HS-5 (cell line): ENCODE measurements at places on chromosomes 12 and 14.

- no peak for DNase-seq
Measured at GRCh38 chr14:104705340-104706047, 16.1 kb downstream of the INF2 start.

DNA sequence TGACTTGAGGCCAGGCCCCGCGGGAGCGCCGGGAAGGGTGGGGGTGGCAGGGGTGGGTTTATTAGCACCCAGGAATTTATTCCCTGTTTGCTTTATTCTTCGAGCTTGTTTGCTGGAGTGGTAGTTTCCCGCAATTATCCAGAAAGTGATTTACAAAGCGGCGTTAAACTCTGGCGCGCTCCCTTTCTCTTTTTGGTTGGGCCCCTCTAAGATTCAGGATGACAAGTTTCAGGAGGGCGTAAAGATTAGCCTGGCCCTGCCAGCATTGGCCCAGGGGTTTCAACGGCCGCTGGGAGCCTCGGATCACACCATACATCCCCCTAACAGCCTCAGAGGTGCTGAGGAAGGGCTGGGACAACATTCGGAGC, 444 bp upstream of the NKX2-8 start:
- DNase-seq: no peak

- no peak for DNase-seq
Measured at GRCh38 chr12:117141097-117141898, 42.1 kb upstream of the TESC start.

DNA sequence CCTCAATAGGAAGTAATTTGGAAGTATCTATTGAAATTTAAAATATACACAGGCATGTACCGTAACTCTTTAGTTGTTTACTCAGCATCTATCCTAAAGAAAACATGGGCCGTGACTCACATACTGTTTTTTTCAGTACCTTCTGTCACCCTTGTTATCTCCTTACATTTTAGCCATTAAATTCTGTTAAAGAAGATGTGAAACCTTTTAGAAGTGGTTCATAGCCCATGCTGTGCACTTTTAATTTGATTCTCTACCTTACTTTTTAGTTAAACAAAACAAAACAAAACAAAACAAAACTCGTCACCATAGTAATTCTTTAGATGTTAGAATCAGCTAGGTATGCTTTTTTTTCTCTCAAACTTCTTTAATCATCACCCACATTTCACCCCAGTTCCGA, 494.4 kb upstream of the RGS6 start:
- no peak for DNase-seq

DNA sequence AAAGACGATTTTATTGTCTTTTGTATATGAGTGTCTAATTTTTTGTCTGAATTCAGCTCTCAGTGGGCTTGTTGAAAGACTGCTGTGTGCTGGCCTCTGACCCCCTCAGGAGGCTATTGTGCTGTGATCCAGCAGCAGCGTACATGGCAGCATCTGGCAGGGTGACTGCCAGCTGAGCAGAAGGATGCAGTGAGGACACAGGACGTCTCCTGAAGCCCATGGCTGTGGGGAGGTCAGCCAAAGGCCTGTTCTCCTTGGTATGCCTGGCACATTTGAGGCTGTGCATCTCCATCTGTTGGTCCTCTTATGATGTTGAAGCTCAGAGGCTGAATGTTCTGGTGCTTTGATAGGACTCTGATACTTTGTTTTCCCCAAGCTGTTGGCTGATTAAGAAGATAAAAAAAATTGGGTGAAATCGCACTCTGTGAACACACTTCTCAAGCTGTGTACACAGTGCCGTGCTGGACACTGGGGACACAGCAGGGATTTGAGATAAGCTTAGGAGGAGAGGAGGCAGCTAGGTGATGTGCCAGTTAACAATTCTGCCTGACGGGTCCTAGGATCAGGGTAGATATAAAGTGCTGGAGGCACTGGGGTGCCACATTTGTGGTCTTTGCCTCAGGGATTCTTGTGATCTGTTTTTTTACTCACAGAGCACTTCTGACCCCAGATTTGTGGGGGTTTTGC, 37.5 kb downstream of the EID3 start:
- no peak for DNase-seq

DNA sequence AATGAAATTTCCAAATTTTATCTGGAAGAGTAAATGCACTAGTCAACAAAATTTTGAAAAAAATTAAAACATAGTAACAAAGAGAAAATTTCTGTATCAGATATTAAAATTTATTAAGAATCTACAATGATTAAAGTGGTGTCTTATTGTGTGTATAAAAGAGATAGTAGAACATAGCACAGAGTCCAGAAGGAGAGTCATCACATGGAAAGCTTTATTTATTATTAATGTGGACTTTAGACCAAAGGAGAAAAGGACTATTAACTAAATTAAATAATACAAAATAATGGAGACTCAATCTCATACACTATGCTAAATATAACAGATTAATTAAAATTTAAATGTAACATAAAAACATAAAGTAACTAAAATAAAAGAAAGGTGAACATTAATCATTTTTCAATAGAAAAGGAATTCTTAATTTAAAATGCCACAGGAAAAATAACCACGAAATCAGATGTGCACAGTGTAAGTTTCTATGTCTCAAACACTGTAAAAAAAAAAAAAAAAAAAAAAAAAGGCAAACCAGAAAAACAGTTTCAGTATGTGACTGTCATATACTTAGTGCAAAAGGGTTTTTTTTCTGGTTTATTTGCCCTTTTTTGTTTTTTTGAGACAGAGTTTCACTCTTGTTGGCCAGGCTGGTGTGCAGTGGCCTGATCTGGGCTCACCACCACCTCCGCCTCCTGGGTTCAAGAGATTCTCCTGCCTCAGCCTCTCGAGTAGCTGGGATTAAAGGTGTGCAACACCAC, 95.4 kb downstream of the MYF5 start:
- no peak for DNase-seq

DNA sequence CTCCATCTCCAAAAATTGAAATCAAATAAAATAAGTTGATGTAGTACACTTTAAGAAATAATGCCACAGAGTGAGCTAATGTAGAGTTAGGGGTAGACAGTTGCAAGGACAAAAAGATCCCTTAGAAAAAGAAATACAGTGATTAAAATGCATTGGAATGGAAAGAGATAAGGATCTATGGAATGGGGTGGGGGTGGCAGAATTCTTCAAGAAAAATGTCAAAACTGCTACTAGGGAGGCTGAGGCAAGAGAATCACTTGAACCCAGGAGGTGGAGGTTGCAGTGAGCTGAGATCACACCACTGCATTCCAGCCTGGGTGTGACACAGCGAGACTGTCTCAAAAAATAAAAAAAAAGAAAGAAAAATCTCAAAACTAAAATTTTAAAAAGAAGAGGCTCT, 6.5 kb downstream of the OLR1 start:
- DNase-seq: no peak

DNA sequence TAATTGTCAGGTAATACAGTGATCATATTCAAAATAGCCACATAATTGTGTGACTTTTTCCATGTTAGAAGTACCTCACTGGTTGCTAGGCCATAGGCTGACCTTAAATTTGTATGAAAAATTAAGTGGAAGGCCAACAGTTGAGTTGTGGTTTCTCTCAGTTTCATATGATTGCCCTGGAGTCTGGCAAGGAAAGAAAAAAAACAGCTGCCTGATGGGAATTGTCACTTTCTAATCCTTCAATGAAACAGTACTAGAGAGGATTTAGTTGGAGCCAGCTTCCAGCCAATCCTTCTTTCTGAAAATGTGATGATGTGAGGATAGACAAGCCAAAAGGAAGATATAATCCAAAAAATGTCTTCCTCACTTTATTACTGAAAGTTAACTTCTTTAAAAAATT, 113.6 kb downstream of the ALX1 start:
- no peak for DNase-seq

GRCh38 chr14:72830786-72831594, 62.9 kb downstream of the DPF3 start:
- no peak for DNase-seq

- DNase-seq: no peak
Measured at GRCh38 chr14:22657861-22658260, 13.7 kb upstream of the OR6J1 start.

DNA sequence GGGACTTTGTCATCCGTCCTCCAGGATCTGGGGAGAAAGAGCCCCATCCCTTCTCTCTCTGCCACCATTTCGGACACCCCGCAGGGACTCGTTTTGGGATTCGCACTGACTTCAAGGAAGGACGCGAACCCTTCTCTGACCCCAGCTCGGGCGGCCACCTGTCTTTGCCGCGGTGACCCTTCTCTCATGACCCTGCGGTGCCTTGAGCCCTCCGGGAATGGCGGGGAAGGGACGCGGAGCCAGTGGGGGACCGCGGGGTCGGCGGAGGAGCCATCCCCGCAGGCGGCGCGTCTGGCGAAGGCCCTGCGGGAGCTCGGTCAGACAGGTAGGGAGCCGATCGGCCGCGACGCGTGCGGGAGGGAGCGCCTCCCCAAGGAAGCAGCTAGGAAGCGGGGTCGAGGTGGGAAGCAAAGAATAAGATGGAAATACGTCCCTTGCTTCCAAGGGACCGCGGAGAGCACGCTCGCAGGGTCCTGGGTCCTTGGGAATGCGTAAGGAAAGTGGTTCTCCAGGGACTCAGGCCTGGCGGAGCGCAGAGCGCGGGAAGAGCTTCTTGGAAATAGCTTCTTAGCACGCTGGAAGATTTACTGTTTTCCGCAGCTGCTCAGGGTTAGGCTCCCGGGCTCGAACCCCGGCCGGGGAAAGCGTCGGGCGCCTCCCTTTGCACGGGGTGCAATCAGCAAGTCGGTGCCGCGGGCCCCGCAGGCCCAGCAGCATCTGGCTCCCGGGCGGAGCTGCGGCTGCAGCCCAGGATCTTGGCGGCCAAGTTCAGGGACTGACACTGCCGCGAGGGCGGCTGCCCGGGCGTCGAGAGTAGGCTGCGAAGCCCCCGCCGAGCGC, 457 bp downstream of the SOCS2 start:
- DNase-seq: no peak

GRCh38 chr12:62640910-62641448, 174.4 kb downstream of the MON2 start:
- DNase-seq: no peak

- no peak for DNase-seq
Measured at GRCh38 chr12:115451151-115451779, 767.3 kb upstream of the TBX3 start.

- DNase-seq: no peak
Measured at GRCh38 chr12:1670358-1671268, 20.3 kb upstream of the ADIPOR2 start.

GRCh38 chr12:43863770-43864366, 28.0 kb downstream of the TMEM117 start:
- DNase-seq: no peak

DNA sequence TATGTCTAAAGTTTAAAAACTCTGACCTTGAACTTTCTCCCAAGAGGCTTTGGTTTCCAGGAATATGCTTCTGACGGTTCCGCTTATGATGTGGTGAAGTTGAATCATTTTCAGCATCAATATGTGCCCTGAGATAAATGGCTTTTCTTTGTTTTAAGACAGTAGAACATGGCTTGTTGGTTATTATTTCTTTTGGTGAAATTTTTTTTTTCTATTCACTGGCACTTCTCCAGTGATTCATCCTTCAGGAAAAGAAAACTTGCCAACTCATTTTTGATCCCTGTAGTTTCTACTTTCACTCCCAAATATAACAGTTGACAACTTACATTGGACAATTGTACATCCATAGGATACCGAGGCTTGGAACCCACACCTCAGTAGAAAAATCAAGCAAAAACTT, 1301.2 kb upstream of the FLRT2 start:
- no peak for DNase-seq

GRCh38 chr12:62282057-62282774, 22.0 kb downstream of the USP15 start:
- no peak for DNase-seq

- DNase-seq: no peak
Measured at GRCh38 chr12:700016-700415, 36.8 kb upstream of the NINJ2 start.

DNA sequence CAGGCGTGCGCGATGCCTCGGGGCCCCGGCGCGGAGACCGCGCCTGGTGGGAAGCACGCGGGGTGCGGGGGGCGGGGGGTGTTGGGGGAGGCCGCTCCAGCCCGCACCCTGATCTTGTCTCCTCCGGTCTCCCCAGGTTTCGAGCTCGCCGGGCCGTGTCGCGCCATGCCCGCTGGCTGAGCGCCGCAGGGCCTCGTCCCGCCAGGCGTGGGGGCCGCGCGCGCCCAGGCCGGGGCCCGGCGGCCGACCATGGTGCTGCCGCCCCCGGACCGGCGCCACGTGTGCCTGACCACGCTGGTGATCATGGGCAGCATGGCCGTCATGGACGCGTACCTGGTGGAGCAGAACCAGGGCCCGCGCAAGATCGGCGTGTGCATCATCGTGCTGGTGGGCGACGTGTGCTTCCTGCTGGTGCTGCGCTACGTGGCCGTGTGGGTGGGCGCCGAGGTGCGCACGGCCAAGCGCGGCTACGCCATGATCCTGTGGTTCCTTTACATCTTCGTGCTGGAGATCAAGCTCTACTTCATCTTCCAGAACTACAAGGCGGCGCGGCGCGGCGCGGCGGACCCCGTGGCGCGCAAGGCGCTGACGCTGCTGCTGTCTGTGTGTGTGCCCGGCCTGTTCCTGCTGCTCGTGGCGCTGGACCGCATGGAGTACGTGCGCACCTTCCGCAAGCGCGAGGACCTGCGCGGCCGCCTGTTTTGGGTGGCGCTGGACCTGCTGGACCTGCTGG, 2.4 kb downstream of the TMEM121 start:
- DNase-seq: no peak

- DNase-seq: no peak
Measured at GRCh38 chr14:84090837-84091236, 1439.1 kb upstream of the FLRT2 start.

- DNase-seq: no peak
Measured at GRCh38 chr12:26701604-26702215, 131.3 kb downstream of the ITPR2 start.

GRCh38 chr14:96805956-96806355, 8.8 kb downstream of the VRK1 start:
- no peak for DNase-seq

- DNase-seq: no peak
Measured at GRCh38 chr12:95435355-95435754, 38.6 kb upstream of the METAP2 start.

- DNase-seq: no peak
Measured at GRCh38 chr12:39752482-39753137, 133.0 kb upstream of the ABCD2 start.

DNA sequence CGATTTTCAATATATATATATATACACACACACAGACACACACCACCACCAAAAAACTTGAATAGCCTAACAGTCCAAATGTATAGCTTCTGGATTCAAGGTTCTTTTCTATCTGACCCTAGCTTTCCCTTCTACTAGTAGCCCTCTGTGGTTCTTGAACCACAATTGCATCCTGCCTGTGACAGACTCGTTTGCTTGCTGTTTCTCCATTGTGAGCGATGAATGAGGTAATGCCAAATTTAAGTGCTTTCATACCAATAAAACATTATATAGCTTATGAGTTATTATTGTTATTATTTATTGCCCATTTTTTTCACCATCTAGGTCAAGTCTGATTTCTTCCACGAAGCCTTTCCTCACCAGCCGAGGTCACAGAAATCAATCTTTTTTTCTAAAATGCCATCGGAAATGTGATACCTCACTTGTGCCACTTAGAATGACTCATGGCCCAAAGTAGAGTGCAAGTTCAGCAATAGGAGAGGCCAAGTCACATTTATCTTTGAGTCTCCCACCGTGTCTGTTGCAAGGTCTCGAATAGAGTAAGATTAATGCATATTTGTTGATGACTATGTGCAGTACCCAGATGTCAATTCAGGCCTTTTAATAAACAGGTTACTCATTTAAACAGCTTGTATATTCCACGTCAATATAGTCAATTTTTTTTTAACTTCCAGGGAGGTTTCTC, 1015.8 kb upstream of the SEL1L start:
- no peak for DNase-seq

GRCh38 chr12:54160769-54161480, 27.9 kb downstream of the SMUG1 start:
- no peak for DNase-seq

- no peak for DNase-seq
Measured at GRCh38 chr14:90830931-90831701, 14.9 kb upstream of the TTC7B start.
